ENCODE measurements at places on chromosomes 6 and 20.

GRCh38 chr6:40252531-40253258, 318.4 kb upstream of the MOCS1 start:
- no peak for DNase-seq

DNA sequence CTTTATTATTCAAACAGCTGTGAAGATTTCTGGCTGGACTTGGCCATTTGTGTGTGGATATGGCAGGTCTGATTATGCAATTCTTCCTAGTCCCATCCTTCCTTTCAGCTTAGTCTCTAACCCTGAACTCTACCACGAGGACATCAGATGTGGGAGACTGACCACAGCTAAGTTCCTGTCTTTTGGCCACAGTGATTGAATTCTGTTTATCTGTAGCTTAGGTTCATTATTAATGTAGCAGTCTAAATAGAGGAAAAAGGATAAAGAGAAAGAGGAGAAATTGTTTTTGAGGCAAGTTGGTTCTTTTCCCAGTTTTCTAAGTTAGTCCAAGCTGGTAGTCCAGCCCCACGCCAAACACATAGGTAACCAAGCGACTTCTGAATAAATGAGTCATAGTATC, 598.9 kb downstream of the RFPL4B start:
- no peak for DNase-seq

- no peak for DNase-seq
These were observed 19.1 kb upstream of the NOP56 start for GRCh38 chr20:2633381-2633780.

- no peak for DNase-seq
These were observed 60.0 kb downstream of the PTPN1 start for GRCh38 chr20:50569864-50570836.

GRCh38 chr6:129890164-129890563, 29.0 kb upstream of the TMEM244 start:
- no peak for DNase-seq

GRCh38 chr6:13712599-13712898, 914 bp upstream of the RANBP9 start:
- no peak for DNase-seq

- no peak for DNase-seq
These were observed 86.3 kb upstream of the ESR1 start for GRCh38 chr6:151721146-151721545.

GRCh38 chr6:140636908-140637402, 1262.5 kb upstream of the CITED2 start:
- no peak for DNase-seq

GRCh38 chr6:121651420-121651819, 216.0 kb downstream of the GJA1 start:
- no peak for DNase-seq

DNA sequence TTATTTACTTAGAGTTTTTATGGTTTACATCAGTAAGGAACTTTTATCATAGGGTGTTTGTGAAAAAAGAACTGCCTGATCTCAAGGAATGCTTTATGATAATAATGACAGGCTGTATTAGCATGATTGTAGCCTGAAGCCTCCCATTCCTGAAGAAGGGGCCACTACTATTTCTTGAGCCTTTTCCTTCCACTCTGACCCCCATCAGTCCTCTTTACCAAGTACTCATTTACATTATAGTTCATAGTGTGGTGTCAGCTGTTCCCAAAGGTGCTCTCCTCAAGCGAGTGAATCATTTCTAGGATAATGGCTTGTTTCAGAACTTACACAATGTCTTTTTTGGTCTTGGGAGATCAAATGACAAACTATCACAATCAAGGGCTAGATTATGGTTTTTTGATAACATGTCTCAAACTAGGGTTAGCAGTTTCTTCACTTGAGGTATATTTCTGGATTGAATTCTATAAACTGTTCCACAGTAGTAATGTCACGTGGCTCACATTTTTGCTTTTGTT, 283.6 kb downstream of the CDKAL1 start:
- no peak for DNase-seq

DNA sequence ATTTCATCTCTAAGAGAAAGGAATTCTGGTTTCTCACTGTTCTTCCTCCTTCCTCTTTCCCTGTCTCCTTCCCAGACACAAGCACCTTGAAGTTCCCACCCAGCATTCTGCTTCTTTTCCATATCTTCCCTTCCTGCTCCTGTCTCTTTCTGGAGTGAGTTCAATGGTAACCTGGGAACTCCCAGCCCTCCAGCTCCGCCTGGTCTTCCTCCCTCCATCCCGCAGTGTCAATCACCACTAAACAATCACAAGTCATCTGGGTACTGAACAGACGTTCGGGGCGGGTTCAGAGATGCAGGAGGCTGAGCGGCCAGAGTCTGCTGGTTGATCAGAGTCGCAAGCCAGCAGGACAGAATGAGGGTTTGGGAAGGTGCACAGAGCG, 7.7 kb downstream of the TTBK1 start:
- no peak for DNase-seq

GRCh38 chr20:54479138-54479906, 3.9 kb downstream of the DOK5 start:
- DNase-seq, result no peak

GRCh38 chr6:13924949-13925881, at the start of gene RNF182:
TSS of gene RNF182 (plus strand) at chr6:13924952. CDS start at chr6:13977120, 52,168 bp downstream.
- no peak for DNase-seq

DNA sequence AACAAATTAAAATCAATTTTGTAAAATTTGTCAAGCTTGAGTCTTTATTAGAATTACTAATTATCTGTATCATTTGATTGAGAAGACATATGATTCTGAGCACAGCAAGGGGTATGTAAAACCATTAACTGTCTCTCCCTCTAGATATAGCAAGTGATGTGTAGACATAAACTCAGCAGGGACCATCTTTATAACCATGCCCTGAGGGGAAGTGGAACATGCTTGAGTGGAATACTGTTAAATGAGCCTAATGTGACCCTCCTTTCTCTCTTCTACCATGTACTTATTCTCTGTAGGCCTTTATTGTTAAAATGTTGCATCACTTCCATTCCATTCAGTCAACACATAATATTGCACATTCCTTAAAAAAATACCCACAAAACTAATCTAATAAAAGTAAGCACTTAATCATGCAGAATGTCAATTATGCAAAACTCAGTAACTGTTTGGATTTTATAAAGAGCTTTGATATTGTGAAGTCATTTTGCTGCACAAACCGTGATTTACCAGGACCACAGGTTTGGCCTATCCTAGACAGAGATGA, 896.6 kb upstream of the MANEA start:
- no peak for DNase-seq

DNA sequence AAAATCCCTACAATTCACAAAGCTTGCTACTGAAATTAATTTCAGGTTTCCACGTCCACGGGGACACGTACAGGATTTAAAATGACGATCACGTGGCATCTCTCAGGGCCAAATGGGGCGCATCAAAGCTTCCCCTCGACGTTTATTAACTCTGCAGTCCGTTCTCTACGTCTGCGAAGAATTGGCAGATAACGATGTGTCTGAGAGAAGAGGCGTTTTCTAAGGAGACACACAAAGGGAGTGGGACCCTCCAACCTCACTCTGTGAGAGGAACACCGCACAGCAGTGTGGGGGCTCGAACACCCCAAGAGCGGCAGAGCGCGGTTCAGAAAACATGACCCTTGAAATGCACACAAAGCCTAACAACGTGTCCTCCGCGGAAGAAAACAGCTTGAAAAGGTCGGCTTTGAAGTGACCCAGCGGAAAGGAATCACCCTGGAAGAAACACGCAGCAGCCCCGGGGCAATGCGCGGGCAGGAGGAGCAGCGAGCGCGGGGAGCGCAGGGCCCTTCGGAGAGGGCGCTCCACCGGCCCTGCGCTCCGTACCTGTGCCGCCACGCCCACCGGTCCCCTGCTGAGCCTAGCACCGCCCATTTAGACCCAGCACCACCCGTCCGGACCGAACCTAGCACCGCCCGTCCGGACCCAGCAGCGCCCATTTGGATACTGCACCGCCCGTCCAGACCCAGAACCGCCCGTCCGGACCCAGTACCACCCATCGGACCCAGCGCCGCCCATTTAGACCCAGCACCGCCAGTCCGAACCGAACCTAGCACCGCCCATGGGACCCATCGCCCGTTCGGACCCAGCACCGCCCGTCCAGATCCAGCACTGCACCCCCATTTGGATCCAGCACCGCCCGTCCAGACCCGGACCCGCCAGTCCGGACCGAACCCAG, 1.1 kb upstream of the AFDN start:
- no peak for DNase-seq

GRCh38 chr6:120211955-120212792, 862.6 kb upstream of the MAN1A1 start:
- DNase-seq, result no peak

- DNase-seq, result no peak
These were observed 10.8 kb upstream of the WTAP start for GRCh38 chr6:159716247-159717096.

GRCh38 chr6:137926207-137926731, 59.2 kb downstream of the TNFAIP3 start:
- no peak for DNase-seq

GRCh38 chr6:100296810-100297544, 167.7 kb downstream of the SIM1 start:
- no peak for DNase-seq

GRCh38 chr20:41692479-41693135, 74.4 kb upstream of the CHD6 start:
- DNase-seq, result peak; percentile 40

- no peak for DNase-seq
These were observed 345.8 kb upstream of the PRND start for GRCh38 chr20:4375881-4376280.
